HCT116 (cell line): ENCODE measurements at places on chromosomes 3 and 15.

DNA sequence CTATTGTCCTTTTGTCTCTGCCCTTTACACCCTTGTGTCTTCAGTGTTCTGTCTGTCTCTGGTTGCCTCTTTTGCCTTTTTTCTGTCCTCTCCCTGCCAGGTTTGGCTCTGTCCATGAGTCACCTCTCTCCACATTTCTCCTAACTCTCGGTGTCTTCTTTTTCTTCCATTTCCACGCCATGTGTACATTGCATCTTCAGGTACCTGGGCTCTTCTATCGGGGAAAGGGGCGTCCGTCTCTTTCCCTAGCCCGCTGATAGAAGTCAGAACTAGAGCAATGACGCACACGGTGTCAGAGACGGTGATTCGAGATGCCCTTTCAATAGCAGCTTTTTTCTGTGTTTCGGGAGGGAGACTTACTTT lies 641 bp downstream of the OPA1 start:
- DNase-seq = no peak

DNA sequence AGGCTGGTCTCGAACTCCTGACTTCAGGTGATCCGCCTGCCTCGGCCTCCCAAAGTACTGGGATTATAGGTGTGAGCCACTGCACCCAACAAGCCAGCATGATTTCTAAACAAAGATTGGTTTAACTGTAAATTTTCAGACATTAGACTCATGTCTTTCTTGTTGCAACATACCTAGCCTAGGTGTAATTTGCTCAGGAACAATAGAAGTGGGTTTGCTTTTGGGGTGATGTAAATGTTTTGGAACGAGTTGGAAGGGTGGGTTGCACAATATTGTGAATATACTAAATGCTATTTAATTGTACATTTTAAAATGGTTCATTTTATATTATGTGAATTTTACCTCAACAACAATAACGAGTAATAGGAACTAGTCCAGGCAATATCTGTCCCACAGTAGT lies 7.1 kb downstream of the CCR4 start:
- DNase-seq = no peak

DNA sequence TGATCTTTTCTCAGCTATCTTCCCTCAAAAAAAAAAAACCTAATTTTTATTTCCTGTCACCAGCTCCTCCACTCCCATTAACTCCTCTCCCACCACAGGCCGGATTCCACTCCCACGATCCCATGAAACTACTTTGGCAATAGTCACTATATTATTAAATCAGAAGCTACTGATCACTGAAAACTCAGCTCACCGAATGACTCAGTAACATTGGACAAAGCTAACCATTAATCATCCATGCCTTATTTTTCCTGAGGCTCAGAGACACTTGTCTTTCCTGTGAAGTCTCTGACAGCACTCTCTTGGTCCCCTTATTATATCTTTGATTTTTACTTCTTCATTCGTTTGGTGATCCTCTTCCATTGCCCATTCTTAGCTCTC lies 260.2 kb downstream of the CGGBP1 start:
- DNase-seq = no peak

- no peak for DNase-seq
These were observed 90.2 kb downstream of the CERS3 start for GRCh38 chr15:100438570-100438969.

- no peak for DNase-seq
These were observed 2.6 kb upstream of the TBC1D2B start for GRCh38 chr15:78080088-78080460.

DNA sequence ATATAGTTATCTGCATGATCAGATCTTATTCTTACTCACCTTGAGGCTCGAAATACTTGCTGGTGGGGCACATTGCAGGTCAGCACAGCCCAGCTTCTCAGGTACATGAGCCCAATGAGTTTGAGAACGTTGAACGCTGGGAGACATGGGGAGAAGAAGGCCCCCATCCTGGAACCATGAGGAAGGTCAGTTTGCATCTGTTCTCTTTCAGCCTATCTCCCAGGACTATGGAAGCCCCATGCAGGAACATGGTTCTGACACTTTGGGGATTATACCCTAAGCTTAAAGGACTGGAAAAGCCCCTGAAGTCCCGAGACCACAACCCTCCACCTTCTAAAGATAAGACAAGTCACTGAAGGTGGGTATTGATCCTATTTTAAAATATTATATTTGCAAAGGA lies 17.4 kb upstream of the STARD5 start:
- DNase-seq = no peak

- no peak for DNase-seq
These were observed 11.8 kb upstream of the CDV3 start for GRCh38 chr3:133561679-133562078.

- no peak for DNase-seq
These were observed 109.1 kb downstream of the POLQ start for GRCh38 chr3:121436641-121437040.

GRCh38 chr3:125322166-125322565 lies 53.0 kb downstream of the ZNF148 start:
- no peak for DNase-seq

GRCh38 chr3:101170806-101171558 lies 149.4 kb downstream of the IMPG2 start:
- no peak for DNase-seq

DNA sequence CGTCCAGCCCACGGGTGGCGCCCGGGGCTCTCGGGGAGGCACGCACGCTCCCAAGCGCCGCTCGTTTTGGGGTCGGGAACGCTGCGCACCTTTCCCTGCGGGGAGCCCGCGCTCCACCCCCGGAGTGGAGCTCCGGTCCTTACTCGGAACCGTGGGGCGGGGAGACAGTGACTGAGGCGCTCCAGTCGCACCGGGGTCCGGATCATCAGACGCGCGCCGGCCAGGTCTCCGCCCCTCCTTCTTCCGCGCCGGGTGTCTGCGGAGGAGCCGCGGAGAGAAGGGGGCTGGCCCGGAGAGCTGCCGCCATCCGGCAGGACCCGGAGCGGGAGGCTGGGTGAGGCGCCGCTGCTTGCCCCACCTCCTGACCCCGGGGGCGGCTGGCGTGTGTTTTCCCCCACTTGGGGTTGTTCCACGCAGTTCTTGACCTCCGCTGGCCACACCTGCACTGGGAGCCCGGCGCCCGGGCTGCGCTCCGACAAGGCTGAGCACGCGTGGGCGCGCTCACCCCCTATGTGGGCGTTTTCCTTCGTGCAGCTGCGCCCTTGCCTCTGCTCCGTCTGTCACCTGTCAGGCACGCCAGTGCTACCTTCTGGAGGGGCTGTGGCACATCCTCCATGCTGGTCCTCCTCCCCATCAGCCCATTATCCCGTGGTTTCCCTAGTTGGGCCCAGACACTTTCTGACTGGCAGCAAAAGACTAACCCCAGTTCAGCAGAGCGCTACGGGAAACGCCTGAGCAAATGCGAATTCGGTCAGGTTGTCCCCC lies at the start of gene MCF2L2:
MCF2L2 (minus strand) TSS at position 173 of the 765 bp plus-strand sequence. CDS start 642 bp downstream, outside the sequence.
- DNase-seq = peak; percentile 16

GRCh38 chr3:186236357-186237020 lies 125.5 kb downstream of the DGKG start:
- DNase-seq = no peak

DNA sequence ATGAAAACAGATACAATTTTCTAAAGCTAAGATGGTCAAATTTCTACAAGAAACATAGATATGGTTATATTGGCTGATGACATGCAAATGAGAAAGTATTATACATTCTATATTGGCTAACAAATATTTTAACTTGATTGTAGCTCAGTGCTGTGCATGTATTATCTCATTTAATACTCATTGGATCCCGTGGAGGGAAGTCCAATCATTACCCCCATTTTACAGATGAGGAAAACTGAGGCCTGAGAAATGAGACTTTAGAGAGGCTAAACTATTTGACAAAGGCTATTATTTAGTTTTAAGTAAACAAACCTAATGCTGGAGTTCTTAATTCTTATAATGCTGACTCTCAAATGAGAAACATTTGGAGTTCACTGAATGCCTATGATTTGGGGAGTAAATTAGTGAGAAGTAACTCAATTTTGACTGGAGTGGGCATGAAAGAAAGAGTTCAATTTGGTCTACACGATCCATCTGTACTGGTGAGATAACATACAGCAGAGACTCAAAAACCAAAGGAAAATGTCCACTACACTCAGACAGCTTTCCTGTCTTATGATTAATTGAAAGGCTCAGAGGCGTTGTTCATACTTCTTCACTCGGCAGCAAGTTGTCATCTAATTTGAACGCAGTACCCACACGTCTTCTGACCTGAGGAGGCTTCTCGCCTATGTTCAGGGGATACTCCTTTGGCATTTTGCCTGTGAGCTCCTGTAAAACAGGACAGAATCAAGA lies 72.2 kb upstream of the LMOD3 start:
- no peak for DNase-seq

- no peak for DNase-seq
These were observed 292 bp downstream of the USP4 start for GRCh38 chr3:49339581-49339940.

DNA sequence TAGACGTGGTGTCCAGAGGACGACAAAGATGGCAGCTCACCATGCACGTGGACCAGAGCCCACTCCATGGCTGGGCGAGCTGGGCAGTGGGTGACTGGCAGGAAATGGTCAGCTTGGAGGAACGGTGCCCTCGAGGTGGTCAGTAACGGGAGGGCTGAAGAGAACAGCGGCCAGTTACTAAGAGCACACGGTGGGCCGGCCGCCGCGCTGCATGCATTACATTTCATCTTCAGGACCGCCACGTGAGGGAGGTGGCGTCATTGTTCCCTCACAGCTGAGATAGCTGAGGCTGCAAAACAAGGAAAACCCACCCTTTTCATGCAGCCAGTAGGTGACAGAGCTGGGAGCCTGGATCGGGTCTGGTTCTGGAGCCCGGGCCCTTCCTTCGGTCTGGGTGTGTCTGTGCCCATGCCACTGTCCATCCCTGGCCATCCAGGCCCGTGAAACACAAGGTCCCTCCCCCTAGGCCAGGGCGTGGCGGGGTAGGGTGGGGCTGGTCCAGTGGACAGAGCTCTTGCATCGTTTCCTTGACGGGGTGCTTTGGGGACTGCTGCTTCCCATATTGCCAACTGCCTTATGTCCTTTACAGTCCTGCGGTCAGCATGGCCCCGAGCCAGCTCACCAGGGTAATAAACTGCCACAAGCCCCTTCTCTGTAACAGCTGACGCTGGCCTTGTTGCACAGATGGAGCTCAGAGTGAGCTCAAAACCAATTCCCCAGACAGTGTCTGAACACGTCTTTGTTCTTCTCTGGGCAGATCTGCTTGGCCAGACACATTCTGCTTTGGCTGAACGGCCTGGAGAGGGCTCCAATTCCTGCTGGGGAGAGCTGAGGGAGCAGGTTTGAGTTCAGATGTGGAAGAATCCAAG lies 51.8 kb downstream of the RGMA start:
- no peak for DNase-seq

GRCh38 chr3:67459796-67460195 lies 194.6 kb downstream of the SUCLG2 start:
- no peak for DNase-seq

DNA sequence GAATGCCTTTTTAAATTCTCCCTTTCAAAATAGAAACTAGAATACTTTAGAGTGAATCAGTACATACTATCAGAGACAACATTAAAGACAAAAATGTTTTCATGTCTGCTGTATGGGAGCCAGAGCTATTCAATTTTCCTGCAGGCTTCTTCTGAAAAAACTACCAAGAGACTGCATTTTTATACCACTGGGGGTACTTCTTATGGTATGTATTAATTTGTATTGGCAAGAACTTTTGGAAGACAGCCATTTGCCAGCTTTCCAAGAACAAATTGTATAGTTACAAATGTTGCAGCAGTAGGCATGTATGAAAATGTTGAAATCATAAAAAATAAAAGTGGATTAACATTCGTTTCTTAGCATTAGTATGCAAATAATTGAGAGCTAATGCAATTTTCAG lies 1010.0 kb upstream of the CADM2 start:
- no peak for DNase-seq

- DNase-seq = no peak
These were observed 221.7 kb downstream of the ADAMTS17 start for GRCh38 chr15:100120111-100120510.

DNA sequence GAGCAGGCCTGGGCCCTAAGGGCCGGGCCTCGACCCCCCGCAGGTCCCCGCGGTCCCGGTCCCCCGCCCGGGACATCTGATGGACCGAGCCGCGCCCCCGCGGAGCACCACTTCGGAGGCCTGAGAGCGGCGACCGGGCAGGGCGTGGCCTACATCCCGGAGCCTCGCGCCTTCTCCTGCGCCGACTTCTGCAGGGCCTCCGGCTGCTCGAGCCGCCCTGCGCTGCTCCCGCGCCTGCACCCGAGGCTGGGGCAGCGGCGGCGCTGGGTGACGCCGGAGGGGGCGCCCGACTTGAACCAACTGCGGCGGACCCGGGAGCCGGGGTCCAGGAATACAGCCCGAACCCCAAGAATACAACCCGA lies 14.9 kb upstream of the GP9 start:
- no peak for DNase-seq

DNA sequence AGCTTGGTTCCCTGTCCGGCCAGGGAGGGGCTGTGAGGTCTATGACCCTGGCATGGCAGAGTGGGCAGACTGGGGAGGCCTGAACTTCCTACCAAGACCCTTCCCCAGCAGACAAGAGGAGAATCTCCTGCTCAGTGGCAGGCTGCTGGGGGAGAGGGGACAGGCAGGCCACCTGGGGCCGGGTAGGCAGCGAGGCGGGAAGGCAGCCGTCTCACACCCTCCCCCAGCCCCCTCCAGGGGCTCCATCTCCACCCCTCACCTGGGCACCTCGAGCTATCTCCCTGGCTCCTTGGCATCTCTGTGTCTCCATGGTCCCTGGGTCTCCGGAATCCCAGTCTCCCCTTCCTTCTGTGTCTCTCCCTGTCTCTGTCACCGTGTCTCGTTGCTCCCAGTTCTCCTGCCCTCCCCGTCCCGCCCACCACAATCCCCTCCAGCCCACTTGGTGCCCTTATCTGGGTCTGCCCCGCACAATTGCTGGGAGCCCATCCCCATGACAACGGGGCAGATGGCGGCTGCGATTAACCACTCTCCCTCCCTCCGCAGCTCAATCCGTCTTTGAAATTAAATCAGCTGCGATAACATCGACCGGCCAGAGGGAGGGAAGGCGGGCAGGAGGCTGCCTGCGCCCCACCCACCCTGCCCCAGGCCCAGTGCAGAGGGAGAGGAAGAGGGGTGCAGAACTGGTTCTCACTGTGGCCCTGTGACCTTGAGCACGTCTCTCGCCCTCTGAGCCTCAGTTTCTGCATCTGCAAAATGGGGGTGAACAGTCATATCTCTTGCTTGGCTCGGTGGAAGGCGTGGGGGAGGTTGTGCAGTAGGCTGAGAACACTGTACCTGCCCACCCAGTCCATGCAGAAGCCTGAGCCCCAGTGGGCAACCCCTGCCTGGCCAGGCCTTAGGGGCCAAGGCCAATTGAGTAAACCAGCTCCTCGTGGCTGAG lies 9.6 kb downstream of the DNAJB8 start:
- no peak for DNase-seq

- DNase-seq = no peak
These were observed 101.6 kb downstream of the MOBP start for GRCh38 chr3:39569095-39569494.

DNA sequence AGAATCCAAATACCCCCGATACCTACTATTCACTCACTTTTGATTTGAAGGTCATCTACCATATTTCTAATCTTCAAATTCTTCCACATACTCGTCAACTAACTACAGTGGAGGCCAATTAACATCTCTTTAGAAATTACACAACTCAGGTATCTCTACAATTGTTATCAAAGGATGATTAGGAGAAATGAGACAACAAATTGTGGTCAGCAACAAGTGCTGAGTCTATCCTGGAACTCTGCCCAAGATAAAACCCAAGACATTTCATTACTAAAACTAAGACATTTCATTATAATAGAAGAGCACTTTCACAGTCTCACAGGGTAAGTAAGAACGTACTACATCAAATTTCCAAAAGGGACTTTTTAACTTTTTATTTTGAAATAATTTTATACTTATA lies 100.0 kb downstream of the TBC1D5 start:
- DNase-seq = no peak

GRCh38 chr3:169886671-169887070 lies 16.9 kb upstream of the LRRC31 start:
- DNase-seq = no peak
